ENCODE measurements at places on chromosomes 2 and 18. TPM values are rescaled to one million over a fixed set of nuclear protein-coding genes. Genes with fewer than 3 reads are reported as not detected.
A peak's percentile ranks its signal among the peaks of the same experiment; 100 is the strongest.

The FTCDNL1 gene
- 2.9 TPM for polyA plus RNA-seq

The UPP2 gene
- polyA plus RNA-seq = 0.12 TPM

The CNGA3 gene
- polyA plus RNA-seq = 0.31 TPM

The ACVR1C gene
- 0.09 TPM for polyA plus RNA-seq

The RAPGEF4 gene
- 4.6 TPM for polyA plus RNA-seq

The ANKRD44 gene
- polyA plus RNA-seq = 15.4 TPM

The ABCG8 gene
- 0.04 TPM for polyA plus RNA-seq

The TTC27 gene
- polyA plus RNA-seq = 15.9 TPM

The MAB21L4 gene
- 0.99 TPM for polyA plus RNA-seq

DNA sequence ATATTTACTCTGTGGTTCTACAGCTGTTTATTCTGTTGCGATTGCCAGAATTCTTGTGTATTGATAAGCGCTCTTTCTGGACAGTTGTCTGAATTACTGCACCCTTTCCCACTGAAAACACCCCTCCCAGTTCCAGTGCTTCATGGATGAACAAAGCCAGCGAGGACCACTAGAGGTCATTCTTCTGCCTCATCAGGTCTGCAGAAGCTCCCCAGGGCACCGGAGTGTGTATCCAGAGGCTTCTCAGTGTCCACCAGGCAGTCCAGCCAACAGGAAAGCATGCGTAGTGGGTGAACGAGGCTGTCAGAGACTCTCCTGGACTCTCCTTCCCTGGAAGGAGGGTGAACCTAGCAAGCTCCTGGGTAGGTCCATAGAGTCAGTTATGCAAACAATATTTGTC is 40.6 kb upstream of the INHBB start:
- no peak for DNase-seq

- DNase-seq = no peak
Measured at GRCh38 chr18:41972067-41972925, 17.3 kb downstream of the PIK3C3 start.

- DNase-seq = peak; percentile 30
Measured at GRCh38 chr2:232779934-232780333, 3.6 kb upstream of the KCNJ13 start.

DNA sequence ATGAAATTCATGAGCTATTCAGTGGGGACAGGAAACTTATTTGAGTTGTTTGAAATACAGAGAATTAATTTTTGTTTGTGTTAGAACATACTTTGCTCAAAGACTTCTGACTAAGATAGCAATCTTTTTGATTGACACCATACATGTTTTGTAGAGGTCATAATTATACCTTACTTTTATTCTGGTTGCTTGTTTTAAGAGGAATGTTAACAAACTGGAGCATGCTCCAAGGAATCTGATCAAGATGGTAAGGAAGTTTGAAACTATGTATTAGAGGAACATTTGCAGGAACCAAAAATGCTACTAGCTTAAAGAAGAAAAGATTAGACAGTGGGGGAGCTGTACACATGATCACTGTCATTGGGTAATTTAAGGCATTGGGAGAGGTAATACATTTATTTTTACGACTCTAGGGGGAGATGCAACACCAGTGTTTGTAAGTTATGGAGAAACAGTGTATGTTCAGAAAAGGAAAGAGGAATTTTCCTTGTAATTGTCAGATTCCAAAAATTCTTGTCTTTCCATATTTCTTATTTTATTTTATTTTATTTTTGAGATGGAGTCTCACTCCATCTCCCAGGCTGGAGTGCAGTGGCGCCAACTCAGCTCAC is 8.0 kb downstream of the AGFG1 start:
- DNase-seq = peak; percentile 38

GRCh38 chr2:229050133-229050532 is 221.0 kb downstream of the PID1 start:
- no peak for DNase-seq

DNA sequence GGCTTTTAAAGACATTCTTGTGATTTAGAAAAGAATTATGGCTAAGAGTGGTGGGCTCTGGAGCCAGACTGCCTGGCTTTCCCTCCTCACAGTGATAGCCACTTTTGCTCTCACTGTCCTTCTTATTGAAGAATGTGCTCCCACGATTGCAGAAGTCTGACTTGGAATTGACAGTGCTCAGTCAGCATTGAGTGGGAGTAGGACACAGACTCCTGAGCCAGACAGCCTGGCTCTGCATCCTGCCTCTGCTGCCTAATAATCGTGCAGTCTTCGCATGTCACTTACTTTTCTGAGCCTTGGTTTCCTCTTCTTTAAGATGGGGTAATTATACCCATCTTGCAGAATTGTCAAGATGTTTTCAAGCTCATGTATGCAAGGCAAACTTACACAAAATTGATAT is 23.3 kb downstream of the SPATS2L start:
- no peak for DNase-seq

DNA sequence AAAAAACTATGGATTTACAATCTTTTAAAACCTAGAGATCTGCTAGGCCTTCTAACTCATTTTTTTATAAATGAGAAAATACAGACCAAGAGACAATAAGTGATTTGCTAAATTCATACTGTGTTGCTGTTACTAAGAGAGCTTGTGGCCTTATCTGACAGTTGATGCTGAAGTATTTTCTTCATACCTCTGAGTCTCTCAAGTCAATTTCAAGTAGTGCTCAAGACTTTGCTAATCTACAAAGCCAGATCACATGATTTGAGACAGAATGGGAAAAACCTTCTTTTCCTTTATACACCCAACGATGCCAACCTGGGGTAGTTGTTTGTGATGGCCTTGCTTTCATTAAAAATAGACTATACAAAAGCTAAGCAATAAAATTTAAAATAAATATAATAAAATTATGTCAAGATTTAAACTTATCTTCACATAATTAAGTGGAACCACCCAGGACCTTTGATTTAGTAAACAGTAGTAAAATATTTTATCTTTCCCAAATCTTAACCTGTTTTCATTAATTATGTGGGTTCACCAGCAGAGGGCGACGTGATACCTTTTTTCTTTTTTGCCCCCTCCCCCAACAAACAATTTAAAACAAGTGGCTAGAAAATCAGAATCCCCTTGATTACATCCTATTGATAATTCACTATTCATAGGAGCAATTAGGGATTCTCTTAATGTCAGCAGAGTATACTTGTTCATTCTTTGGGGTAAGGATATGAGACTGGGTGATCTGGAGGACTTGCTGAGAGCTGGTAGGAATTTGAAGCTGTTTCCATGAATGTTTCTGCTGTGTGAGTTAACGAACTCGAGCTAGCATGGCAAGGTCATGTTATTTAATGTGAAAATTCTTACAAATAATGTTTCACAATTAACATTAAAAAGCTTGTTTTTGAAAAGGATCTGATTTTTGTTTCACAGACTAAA is 49.6 kb upstream of the SLC5A7 start:
- DNase-seq = no peak

DNA sequence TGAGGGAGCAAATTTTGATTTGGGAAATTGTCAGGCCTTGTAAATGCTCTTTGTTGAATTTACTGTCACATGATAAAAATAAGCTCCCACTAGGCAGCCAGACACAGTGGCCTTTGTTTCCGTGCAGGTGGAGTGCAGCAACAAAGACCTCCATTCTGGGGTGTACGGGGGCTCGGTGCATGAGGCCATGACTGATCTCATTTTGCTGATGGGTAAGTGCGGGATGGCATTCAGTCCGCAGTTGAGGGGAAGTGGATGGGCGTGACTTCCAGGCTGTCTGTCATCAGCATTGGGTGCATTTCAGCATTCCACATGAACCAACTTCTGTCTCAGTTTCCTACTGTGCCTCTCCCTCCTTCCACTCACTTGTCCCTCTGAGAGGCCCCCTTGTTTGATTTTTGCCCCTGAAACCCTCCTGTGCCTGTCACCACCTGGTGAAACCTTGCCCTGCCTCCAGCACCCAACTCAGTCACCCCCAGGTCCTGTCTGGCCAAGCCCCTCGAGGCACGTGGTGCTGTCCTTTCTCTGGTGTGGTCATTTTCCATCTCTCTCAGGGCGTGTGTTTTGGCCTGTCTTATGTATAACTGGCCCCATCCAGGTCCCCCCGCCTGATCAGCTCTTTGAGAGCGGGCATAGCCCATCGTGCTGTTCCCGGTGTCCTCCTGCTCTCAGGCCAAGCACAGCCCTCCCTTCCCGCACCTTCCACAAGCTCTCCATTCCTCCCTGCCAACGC is 16.3 kb downstream of the CNDP2 start:
- no peak for DNase-seq

DNA sequence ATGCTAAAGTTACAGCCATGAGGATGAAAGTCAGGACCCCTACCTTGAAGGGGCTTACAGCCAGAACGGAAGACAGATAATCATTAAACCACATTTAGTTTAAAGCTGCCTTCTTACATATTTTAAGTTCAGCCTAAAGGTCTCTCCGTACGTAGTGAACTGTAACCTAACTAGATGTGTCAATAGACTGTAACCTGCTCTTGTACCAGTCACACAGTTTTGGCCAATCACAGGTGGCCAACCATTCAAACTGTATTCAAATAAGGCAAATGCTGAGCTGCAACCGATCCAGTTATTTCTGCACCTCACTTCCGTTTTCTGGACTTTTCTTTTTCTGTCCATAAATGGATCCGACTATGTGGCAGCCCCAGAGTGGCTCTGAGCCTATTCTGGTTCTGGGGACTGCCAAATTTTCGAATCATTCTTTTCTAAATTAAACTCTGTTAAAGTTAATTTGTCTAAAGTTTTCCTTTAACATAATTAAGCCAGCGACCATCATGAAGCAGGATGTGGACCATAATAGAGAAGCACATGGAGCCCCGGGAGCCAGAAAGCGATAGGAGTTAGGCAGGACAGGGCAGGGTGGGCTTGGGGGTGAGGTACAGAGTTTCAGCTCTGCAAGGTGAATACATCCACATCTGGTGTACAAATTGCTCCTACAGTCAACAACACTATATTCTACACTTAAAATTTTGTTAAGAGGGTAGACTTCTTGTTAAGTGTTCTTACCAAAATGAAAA is 48.4 kb upstream of the YPEL5 start:
- DNase-seq = no peak

- no peak for DNase-seq
Measured at GRCh38 chr2:172460780-172461201, 33.4 kb downstream of the ITGA6 start.

DNA sequence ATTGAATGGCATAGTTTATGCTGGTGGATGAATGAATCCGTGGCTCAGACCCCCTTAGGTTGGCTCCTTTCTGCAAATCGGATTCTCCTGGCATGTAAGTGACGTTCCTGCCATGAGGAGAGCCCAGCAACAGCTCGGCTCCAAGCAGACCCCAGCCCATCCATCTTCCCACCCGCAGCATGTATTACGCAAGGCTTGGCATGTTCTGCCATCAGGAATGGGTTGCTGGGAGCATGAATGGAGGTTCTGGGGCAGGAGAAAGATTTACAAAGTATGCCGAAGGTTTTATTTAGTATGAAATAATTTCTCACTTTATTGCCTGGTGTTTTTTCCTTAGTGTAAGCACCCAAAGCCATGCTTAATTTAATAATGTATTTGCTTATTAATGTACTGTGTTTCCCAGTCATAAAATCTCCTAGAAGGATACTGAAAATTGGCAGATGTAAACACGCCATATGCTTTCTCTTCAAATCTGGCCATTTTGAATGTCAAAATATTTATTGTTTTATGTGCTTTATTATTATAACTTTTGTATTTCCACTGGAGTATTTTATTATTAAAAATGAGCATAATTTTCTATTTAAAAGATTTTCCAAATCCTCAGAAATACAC is 128.5 kb downstream of the ACKR3 start:
- no peak for DNase-seq

DNA sequence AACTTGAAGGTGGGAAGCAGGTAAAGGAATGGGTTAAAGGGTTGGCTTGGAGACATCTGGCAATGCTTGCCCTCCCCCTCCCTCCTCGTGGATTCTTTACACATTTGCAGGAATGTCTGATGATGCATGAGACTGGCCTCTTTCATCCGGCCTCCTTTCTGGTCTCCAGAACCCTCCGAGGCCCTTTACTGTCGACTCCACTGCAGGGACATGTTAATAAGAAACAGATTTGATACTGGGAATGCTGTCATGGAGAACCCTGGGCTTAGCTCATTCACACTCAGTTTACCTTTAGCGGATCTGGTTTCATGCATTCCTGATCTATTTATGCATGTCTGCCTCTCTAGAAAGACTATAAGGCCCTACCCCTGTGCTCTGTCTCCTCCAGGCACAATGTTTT is 238.7 kb downstream of the TGIF1 start:
- peak; percentile 97 for DNase-seq

- no peak for DNase-seq
Measured at GRCh38 chr18:31269566-31269965, 48.4 kb upstream of the DSG1 start.

DNA sequence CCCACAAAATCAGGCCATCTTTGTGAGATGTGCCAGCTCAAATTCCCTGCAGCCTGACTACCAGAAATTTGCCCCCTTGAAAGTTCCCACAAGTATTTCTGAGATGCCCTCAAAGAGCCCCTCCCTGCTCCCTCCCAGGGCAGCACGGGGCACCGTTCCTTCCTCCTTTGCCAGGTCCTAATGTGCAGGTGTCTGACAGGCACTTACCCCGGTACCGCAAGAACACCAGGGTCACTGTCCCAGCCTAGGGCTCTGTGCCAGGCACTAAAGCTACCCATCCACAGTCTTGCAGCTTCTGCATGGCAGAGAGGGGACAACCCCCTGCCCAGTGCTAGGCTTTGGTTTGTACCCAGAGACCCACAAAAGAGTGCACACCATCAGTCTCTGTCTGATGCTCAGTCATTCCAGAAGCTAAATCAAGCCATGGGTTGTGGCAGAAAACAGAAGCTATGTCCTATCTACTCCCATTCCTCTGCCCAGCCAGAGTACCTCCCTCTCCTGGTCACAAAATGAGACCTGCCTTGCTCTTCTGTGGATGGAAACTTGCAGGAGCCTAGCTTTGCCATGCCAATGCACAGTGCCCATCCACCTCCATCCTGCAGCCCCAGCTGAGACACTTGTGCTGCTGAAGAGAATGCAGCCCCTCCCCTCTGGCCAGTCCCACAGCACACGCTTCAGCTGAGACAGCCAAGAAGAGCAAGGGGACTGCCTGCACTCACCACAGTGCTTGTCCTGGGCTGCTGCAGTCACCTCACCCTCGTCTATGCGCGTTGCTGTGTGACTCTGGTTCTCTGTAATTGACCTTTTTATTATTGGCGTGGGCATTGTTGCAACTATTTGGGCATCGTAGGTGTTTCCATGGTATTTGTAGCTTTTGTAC is 48.7 kb downstream of the INPP5D start:
- DNase-seq = no peak

GRCh38 chr18:46759890-46760289 is 3.0 kb upstream of the ST8SIA5 start:
- no peak for DNase-seq

DNA sequence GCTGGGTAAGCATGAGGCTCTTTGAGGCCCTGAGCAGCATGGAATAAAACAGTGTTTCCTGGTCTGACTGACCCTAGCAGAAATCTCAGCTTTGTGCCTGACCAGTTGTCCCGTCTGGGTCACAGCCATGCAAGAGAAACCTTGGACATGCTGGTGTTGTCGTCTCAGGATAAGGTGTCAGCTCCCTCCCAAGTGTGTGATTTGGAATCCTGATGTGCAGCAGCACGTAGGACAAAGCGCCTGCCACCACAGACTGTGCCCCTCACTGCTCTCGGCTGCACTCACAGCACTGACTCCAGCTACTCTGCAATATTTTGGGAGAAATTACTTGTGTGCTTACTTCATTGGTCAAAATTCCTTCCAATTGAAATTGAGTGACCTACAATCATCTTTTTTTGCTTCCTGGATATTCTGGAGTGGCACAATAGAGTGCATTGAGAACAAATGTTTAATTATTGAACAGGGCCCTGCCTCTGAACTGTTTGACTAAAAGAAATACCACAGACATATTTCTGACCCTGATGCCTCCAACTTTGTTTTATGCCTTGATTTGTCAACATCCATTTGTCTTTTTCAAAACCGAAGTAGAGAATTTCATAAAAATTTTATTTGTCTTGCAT is 352.4 kb downstream of the SOCS6 start:
- no peak for DNase-seq

- DNase-seq = no peak
Measured at GRCh38 chr2:168375195-168375798, 80.8 kb upstream of the CERS6 start.

Measured in muscle of back (tissue), 13 donors.